ENCODE measurements at places on chromosomes 3 and 15. TPM values are rescaled to one million over a fixed set of nuclear protein-coding genes. Genes with fewer than 3 reads are reported as not detected.

- no peak for DNase-seq
These were observed 1.1 kb downstream of the GPR27 start for GRCh38 chr3:71754610-71755253.

GRCh38 chr3:105170423-105170822 is 196.3 kb upstream of the ALCAM start:
- DNase-seq: no peak

GRCh38 chr3:101784855-101785613 is 6.0 kb downstream of the NXPE3 start:
- no peak for DNase-seq

- DNase-seq: no peak
These were observed 259.6 kb upstream of the UBE2E1 start for GRCh38 chr3:23546181-23546580.

- no peak for DNase-seq
These were observed 49.9 kb downstream of the SLC25A26 start for GRCh38 chr3:66270701-66271100.

DNA sequence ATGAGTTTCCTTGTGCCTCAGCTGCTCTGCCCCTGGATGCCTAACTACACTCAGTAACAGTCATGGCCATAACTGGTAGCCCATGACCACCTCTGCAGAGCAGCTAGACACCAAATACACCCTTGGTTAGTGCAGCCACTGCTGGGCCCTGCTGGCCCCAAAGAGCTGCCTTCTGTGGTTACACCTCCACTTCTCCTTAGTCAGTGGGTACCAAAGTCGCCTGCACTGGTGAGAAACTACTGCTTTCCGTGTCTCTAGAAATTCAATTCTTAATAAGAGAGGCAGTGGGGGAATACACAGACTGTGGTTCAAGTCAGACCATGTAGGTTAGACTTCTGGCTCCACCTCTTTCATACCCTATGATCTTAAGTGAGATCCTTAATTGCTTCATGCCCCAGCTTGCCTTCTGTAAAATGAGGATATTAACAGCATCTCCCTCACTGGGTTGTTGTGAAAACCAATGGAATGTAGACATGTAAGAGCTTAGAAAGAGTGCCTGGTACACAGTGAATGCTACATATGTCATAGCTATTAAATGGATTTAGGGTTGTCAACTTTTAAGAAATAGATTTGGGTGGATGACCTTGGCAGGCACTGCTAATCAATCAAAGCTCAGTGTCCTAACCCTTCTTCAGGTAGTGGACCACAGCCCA is 18.2 kb downstream of the HEG1 start:
- DNase-seq: peak; percentile 32

The UTS2B gene
- not detected for total RNA-seq

The RTP3 gene
- total RNA-seq: not detected

The SAXO2 gene
- 0.25 TPM for total RNA-seq

DNA sequence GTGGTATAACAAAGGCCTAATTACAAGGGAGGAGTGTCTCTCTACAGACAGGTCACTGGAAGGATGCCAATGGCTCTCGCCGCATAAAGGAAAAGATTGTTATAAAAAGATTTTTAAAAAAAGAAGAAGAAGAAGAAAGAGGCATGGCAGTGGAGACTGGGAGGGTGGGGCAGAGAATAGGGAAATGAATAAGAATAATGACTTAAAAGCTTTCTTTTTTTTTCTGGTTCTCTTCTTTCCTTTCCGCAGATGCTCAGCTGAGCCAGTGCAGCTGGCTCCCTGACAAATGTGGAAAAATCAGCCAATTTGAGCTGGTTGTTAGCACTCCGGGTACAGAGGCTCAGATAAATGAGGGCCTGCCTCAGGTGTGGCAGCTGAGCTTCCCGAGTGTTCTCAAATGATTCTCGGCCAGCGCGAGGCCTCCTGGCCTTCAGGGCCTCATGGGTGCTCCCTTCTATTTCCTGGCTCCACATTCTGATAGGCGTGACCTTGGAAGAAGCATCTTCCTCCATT is 234.1 kb downstream of the RORA start:
- peak; percentile 12 for DNase-seq

The PAQR5 gene
- total RNA-seq: not detected

DNA sequence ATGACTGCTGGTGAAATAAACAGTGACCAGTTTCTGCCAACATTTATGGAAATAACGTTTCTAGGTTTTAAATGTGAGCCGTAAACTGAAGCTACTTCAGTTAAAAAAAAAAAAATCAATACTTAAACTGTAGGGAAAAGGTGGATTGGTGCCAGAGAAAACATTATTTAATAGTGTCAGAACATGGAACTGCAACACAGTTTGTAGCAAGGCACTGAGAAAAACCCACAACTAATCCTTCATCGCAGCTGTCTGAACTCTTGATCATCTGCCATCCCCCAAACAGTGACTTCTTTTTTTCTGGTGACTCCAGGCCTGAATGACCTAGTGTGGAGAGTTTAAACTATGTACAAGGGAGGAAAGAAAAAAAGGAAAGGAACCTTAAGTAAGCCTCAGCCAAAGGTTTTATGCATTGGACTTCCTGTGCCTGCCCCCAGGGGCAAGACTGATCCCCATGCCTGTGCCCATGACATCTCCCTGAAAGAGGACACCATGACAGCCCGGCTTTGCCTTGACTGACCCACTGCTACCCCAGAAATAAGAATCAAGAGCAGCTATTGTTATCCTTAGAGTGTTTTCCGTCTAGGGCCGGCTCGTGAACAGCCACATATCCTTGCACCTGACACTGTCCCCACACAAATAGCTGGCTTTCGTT is 33.1 kb downstream of the CRTAP start:
- peak; percentile 76 for DNase-seq

The SLC12A1 gene
- total RNA-seq: under 0.01 TPM

GRCh38 chr3:194505791-194506415 is 19.1 kb upstream of the ATP13A3 start:
- peak; percentile 73 for DNase-seq

The CD96 gene
- 0.09 TPM for total RNA-seq

The CHL1 gene
- 0.63 TPM for total RNA-seq

The MRPL47 gene
- total RNA-seq: 43.7 TPM

The CX3CR1 gene
- total RNA-seq: not detected

The PIF1 gene
- total RNA-seq: 7.4 TPM

- no peak for DNase-seq
These were observed 5.5 kb upstream of the CX3CR1 start for GRCh38 chr3:39285332-39285731.

- no peak for DNase-seq
These were observed 30.6 kb upstream of the SLC6A1 start for GRCh38 chr3:10961921-10962320.

The SLC15A2 gene
- 0.18 TPM for total RNA-seq

DNA sequence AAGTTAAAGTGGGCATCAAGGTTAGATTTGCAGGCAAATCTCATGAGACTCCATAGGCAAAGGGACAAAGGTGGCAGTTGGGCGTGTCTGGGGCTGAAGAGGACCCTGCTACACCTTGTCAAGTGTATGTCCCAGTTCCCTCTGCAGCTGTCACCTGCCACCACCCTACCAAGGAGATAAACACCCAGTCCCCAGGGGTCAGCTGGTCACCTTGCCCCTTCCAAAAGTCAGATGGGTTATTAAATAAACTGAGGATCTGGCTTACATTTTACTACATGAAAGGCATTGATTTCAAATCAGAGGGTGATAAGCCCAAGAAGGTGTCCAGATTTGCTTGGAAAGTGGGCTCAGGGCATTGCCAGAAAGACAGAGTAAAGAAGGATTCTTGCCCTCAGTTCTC is 248.1 kb upstream of the TRIM42 start:
- DNase-seq: no peak

The AHSG gene
- not detected for total RNA-seq

DNA sequence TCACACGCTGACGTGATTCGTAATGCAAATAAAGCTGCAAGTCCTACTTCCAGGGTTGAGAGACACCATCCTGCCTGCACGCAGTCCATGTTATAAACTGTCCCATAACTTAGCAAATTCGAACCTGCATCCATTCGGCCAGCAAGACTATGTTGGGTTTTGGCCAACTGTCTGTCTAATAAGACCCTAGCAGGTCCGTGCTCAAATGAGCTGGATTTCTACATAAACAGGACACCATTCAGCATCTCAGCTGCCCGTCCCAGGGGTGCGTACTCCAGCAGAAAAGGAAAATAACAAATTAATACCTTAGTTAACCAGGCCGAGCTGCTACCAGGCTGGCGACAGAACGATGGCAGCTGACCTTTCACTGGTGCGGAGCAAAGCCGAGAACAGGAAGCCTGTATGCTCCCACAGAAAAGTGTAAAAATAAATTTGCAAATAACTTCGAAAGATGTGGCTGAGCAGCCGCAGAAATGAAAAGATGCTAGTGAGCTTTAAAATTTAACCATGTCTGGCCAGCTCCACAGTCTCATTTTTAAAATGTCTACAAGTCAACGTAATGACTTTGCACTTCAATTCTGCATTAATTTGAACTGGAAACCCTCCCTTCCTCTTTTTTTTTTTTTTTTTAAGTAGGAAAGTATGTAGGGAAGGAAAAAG is 97.1 kb upstream of the SNRPA1 start:
- no peak for DNase-seq

The POPDC2 gene
- 1.6 TPM for total RNA-seq

DNA sequence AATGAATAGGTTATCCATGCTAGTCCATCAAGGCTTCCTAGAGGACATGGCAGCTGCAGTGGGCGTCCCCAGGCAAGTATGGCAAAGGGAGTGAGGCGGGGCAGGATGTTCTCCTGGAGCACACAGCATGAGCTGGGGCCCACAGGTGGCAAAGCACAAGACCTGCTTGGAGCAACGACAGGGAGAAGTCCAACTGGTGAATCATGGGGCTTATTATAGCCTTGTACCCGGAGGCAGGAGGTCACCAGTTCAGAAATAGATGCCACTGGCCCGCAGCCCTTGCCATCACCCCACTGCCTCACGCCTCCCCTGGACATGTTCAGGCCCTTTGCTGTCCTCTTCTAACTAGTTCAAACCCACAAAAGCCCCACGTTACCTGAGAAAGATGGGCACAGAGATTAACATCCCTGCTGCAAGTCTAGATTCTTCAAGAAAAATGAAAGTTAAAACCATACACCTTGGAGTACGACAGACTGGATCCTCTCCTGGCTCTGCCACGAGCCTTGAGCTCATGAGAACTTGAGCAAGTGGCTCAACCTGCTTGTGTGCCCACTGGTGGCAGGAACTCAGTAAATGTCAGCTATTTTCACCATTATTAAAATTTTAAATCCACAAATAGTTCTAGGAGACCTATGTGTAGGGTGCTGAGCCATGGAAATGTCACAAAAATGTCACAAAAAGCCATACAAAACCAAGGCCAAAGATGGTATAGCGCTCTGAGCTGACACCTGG is 1.8 kb upstream of the SRGAP3 start:
- no peak for DNase-seq

DNA sequence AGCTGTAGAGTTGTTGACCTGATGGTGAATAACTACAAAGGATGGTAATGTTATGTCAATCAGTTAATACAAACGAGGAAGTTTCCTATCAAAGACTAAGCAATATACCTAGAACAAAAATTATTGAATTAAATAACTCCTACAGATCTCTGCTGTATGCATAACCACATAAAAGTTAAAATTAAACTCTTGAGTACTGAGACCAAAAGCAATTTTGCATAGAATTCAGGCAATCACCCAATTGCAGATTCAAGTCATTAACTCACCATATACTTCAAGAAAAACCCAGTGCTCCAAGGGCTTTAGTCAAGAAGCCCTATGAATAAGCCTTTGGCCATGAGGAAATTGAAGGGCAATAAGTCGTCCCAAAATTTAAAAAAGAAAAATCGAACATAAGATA is 518.8 kb downstream of the MECOM start:
- peak; percentile 56 for DNase-seq

The ZDHHC19 gene
- not detected for total RNA-seq

GRCh38 chr3:116963802-116964201 is 254.2 kb downstream of the TUSC7 start:
- DNase-seq: no peak
